ENCODE measurements at places on chromosomes 6 and 20.

DNA sequence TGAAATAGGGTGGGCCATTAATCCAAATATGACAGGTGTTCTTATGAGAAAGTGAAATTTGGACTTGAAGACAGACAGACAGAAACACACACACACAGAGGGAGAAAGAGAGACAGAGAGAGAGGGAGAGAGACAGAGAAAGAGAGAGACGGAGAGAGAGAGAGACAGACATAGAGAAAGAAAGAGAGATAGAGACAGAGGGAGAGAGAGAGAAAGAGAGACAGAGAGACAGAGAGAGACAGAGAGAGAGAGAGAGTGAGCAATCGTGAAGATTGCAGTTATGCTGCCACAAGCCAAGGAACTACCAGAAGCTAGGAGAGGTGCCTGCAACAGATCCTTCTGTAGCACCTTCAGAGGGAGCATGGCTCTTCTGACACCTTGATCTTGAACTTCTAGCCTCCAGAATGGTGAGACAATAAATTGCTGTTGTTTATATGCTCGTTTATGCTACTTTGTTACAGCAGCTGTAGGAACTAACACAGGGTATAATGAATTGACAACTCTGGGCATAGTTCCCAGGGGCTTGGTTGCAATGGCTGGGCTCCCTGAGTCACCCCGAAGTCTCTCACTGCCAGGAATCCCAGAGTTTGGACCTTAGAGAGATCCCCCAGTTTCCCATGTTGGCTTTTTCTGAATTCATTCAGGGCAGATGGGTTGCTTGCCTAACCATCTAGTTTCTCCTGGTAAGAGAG lies 44.7 kb upstream of the ECI2 start:
- no peak for DNase-seq

GRCh38 chr6:121678245-121678644 lies 242.8 kb downstream of the GJA1 start:
- no peak for DNase-seq

DNA sequence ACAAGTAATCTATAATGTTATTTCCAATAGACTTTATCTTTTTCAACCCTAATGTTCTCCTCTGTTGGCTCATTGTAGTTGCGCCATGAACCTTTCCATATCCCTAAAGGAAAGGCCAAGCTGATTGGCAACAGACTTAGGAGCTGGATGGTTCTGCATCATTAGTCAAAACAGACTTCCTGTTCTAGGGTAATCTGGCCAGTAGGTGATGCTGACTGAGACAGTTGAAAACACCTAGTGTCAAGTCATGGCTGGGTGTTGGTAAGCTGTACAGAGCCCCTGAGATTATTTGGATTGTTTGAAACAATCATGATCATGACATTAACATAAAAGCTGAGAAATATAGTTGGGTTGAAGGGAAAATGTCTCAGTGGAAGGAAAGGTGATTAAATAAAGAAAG lies 231.4 kb downstream of the PHACTR1 start:
- DNase-seq: no peak

GRCh38 chr6:34484899-34485298 lies 19.0 kb downstream of the PACSIN1 start:
- peak; percentile 74 for DNase-seq

DNA sequence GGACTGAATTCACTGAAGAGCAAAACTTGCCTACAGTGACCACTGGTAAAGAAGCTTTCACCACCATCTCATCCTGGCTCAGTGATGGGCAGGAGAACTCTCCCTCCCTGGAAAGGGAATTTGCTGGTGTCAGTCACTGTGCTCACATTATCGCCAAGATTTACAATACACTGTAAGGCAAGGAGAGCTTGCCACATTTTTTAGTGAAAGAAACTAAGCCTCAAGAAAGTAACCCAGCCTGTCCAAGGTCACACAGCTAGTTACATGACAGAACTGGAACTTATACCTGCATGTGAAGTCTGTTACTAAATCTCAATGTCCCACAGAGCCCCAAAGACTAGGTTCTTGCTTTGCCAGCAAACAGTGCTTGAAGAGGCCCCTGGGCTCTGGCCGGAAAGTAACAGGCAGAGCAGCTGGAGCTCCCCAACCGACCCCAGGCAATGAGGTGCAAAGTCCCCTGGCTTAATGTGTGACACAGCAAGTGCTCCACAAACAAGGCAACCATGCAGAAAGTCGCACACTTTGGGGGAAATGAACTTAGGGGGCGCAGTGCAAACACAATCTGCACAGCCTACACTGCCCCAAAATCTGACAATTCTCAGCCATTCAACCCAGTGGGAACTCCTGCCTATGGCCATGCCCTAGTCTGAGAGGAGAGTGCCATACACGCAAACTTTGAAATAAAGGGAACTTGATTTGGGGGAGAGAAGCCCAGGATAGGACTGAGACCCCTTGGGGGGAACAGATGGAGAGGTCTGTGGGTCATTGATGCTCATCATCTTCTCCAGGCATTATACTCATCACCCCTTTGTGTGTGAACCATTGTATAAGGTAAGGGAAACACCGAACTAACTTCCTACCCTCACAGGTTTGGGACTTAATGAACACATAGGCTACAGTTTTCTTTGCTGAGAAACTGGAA lies 1.9 kb downstream of the BCL2L1 start:
- DNase-seq: peak; percentile 23

- DNase-seq: peak; percentile 53
Measured at GRCh38 chr6:45445749-45446549, 68.2 kb upstream of the SUPT3H start.

GRCh38 chr20:49510562-49511122 lies 28.2 kb upstream of the KCNB1 start:
- DNase-seq: no peak

DNA sequence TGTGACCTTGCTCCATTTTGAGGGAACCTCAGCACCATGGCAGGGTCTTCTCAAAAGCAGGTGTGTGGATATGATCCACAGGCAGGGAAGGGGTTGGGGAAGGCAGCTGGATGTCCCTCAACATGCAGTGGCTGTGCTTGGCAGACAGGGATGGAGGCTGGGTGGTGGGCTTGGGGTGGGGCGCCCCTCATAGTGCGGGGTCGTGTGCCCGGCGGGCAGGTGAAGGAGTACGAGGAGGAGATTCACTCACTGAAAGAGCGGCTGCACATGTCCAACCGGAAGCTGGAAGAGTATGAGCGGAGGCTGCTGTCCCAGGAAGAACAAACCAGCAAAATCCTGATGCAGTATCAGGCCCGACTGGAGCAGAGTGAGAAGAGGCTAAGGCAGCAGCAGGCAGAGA lies 8.0 kb upstream of the ZBTB9 start:
- no peak for DNase-seq

DNA sequence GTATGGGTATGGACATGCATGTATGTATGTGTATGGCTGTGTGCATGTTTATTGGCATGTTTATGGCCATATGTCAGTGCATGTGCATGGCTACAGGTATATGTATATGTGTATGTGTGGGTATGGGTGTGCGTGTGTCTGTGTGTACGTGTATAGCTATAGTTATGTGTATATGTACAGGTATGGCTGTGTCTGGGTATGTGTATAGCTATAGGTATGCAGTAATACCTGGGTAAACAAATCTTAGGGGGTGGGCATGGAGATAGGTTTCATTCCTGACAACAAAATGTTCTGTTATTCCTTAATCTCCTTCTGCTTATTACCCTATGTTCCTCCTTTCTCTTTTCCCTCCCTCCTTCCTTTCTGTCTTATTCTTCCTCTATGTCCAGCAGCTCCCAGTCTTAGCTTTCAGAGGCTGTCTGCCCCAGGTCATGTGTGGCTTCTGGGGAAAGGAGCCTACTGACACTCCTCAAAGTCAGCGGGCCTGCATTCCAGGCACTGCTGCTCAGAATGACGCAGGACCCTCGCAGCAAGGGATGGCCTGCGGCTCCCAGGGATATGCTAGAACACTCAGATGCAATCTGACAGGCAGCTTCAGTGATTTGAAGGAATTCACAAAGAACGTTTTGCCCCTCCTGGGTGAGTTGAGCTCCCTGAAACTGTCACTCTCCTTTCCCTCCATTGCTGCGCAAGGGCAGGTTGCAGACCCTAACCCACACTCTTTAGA lies 139.3 kb upstream of the PHACTR1 start:
- DNase-seq: no peak

DNA sequence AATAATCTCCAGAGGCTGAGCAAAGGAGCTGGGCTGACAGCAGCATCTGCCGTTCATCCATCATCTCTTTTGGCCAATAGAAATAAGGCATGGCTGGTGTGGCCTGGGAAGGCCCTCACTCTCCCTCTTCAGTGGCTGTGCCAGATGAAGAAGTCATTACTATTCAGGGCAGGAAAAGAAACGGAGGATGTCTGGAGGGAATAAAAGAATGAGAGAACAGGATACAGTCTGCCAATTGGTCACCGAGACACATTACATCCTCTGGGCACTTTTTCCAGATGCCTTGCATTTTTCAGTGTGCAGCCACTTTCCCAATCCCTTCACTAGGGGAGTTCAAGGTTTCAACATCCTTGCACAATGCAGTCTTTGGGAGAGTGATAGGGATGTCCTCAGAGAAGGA lies 32.2 kb upstream of the VGLL2 start:
- DNase-seq: no peak

GRCh38 chr6:95280686-95281273 lies 296.6 kb upstream of the MANEA start:
- DNase-seq: no peak

DNA sequence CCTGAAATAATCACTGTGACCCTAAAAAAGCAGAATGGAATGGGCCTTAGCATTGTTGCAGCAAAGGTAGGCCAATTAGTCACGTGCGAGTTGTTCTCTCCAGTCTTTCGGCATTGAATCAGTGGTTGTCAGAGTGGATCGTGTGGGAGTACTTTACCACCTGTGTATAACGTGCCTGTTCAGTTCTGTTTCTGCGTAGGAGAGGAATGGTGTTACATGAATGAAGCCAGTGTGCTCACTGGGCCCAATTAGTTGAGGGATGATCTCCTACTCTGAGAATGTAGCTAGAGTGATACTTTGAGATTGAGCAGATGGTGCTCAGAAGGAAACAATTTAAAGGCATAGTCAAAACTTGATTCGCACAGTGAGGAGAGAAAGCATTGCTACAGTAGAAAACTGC lies 72.4 kb upstream of the KIF25 start:
- no peak for DNase-seq

- DNase-seq: no peak
Measured at GRCh38 chr6:151349651-151350270, 41.6 kb downstream of the ZBTB2 start.

- DNase-seq: no peak
Measured at GRCh38 chr6:46539866-46540265, 48.6 kb upstream of the RCAN2 start.

GRCh38 chr20:59972037-59972801 lies 14.0 kb downstream of the CDH26 start:
- no peak for DNase-seq

GRCh38 chr6:115220551-115221159 lies 840.0 kb downstream of the FRK start:
- DNase-seq: no peak

DNA sequence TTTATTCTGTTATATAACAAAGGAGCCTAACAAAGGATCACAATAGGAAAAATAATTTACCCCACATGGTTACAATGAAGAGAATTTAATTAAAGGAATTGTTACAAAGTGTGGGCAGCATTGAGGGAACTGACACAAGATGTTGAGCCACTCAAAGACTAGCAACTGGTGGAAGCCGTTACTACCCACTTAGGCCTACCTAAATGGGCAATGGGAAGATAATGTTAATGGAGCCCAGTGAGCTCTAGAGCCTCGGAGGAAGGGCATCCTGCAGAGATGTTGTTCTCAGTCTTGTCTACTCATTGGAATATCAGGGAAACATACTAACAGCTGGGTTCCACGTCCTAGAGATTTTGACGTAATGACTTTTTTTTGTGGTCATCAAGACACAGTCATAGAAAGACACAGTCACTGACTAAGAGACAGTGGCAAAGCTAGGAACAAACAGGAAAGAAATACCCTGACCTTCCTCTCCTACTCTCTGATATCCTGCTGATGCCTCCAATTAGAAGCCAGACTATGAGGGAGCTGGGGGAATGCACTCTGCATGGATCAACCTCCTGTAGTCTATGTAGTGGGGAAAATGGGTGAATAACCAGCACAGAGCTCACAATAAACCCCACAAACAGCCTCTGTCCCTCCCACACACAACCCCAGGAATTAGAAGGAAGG lies 523.8 kb upstream of the FLRT3 start:
- no peak for DNase-seq

- DNase-seq: no peak
Measured at GRCh38 chr20:50854506-50855249, 59.8 kb downstream of the BCAS4 start.

DNA sequence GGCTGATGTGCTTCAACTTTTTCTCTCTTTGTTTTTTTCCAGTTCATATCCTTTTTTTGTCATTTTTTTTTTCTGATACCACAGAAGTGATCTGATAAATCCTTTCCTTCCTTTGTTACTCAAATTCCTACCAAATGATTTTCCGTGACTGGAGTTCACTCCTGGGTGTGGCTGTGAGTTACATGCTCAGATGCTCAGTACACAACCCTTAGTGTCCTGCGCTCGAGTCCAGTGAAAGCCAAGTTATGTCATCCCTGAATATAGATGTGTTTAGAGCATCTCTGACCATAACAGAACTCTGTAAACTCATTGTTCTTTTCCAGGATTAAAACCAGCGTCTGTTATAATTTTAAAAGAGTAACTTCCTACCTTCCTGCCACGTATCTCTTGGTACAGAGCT lies 147.2 kb upstream of the AKAP12 start:
- DNase-seq: no peak

DNA sequence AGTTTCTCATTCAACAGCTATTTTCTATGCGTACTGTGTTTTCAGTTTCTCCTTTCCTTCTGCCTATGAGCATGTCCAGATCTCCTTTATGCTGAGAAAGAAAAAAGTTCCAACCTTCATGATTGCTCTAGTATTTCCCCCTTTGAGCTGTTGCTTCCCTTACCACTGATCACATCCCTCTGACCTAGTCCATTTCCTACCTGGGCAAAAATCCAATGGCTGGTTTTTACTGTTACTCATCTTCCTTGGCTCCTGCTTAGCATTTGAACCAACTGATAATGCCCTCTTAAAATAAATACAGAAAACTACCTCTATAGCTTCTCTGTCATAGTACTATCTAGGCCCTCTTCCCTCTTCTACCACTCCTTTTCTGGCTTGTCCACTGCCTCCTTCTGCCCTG lies 6.0 kb downstream of the RFX6 start:
- no peak for DNase-seq

GRCh38 chr6:4805553-4806336 lies 29.5 kb downstream of the CDYL start:
- no peak for DNase-seq

DNA sequence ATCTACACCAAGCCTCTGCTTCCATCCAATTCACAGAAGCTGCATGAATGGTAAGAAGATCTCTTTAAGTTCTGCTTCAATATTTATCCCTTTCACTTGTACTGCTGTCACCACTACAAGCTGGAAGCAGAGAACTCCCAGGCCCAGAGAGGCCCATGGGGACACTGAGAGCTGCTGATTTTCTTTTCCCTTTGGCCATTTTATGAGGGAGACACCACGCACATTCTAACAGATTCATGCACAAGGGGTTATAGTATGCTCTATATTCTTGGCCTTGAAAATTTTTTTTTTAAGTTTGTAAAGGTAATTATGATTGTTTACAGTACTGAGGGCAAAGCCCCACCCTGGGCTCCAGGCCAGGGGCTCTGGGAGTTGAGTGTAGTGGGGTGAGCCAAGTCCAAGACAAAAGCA lies 88.4 kb downstream of the MYB start:
- no peak for DNase-seq

Data from activated CD4-positive, alpha-beta T cell treated with anti-CD3 and anti-CD28 coated beads, Interleukin-2, amount 50 U/mL, for 48 hours (primary cell).